ENCODE measurements at places on chromosomes 5 and 9. TPM values are rescaled to one million over a fixed set of nuclear protein-coding genes. Genes with fewer than 3 reads are reported as not detected.

DNA sequence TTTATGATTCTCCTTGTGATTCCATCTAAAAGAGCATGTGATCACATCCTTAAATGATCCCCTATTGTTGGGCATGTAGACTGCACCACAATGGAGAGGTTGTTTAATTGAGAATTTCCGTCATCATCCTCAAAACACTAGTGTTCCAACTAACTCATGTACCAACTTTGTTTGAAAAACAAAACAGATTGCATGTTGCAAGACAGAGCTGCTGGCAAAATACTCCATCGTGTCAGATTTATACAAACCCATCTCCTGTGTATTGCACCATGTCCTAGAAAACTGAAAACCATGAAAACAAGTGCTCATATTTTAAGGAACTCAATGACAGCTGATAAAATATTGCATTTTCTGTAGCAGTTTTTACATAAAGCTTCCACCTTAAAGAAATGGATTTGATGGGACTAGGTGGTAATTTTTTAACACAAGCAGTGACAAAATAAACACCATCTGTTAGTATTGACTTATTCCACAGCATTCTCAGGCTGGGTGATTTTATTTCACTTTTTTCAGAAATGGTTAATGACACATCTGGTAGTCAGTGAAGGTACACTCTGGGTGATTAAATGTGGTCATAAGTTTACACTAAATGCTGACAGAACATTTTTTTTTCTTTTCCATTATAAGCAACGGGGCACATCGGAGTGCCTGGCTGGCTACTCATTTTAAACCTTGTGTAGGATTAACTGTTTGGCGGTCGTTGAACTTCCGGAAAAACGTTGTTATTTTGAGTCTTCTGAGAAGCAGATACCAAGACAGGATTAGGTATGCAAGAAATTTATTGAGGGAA lies 602.9 kb upstream of the WWC1 start:
- DNase-seq = no peak

- no peak for DNase-seq
These were observed 61.2 kb downstream of the IL6ST start for GRCh38 chr5:55933377-55934114.

ENHO gene
- total RNA-seq = not detected

TMEM215 gene
- total RNA-seq = not detected

NR5A1 gene
- total RNA-seq = not detected
